ENCODE measurements at places on chromosomes 4 and X.

DNA sequence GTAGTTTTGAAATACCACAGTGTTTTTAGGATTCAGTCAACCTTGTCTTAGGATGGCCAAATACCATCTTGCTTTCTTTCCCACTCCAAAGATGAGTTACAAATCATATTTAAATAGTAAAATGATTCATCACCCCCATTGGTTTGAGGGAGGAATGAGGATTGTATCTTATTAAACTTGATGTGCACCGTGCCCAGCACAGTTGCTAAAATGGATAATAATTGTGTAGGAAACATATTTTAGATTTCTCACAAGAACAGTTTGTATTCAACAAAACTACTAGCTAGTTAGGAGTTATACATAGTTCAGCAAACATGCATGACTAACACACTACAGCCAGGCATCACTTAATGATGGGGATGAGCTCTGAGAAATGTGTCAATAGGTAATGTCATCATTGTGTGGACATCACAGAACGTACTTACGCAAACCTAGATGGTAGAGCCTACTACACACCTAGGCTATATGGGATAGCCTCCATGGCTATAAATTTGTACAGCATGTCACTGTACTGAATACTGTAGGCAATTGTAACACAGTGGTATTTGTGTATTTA, 245.4 kb downstream of the FBXW7 start:
- no peak for DNase-seq

DNA sequence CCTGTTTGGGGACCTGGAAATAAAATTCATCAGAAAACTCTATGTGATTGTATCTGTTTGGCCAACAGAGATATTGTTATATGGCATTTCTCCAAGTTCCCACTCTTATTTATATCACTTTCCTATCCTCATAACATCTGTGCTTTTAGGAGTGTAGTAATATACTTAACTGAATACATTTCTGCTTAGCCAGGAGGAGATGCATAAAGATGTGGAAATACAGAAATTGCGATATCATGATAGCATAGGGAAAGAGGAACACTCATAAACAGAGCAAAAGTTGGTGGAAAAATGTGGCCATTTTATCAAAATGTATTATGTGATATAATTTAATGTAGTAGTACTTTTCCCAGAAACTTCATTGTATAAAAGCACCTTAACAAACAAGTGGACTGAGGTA, 46.1 kb upstream of the TSPAN7 start:
- DNase-seq: no peak

- no peak for DNase-seq
Observed at GRCh38 chr4:76443376-76443775, 8.3 kb downstream of the SHROOM3 start.

DNA sequence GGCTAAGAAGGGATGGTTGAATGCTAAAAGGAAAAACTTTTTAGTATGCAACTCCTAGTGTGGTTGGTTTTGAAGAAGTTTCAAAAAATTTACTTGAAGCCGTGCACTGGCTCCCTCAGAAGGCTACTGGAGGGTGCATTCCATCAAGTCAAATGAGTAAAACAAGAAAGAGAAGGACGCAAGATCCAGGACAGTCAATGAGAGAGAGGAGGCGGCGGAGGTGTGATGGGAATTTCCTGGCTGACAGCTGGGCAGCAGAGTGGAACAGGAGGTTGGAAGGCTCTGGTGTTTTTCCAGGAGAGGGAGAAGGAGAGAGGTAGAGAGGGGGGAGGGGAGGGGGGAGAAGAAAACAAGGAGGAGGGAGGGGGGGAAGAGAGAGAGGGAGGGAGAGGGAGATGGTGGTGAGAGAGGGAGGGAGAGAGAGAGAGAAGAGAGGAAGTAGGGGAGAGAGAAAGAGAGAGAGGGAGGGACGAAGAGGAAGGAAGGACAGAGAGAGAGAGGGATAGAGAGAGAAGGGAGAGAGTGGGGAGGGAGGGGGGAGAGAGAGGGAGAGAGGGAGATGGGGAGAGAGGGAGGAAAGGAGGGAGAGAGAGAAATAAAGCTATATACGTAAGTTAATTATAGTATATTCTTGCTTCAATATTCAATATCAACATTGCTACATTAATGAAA, 126.4 kb downstream of the SH3KBP1 start:
- DNase-seq: no peak

DNA sequence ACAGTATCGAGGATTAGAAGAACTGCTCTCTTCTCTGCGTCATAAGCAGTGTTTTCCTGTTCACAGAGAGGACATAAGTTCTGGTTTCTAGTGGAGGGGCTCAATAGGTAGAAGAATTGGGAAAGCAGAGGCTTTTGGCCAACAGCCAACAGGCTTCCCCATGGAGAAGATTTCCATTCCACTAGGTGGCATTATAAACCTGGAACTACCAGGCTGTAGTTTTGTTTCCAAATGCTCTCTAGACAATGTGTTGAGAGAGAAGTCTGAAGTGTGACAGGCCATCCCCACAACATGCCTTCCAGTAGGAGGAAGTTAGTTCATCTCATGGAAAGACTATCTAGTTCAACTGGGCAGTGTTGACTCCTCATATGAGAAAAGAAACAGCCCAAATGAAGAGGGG, 63.8 kb upstream of the ANXA10 start:
- DNase-seq: no peak

DNA sequence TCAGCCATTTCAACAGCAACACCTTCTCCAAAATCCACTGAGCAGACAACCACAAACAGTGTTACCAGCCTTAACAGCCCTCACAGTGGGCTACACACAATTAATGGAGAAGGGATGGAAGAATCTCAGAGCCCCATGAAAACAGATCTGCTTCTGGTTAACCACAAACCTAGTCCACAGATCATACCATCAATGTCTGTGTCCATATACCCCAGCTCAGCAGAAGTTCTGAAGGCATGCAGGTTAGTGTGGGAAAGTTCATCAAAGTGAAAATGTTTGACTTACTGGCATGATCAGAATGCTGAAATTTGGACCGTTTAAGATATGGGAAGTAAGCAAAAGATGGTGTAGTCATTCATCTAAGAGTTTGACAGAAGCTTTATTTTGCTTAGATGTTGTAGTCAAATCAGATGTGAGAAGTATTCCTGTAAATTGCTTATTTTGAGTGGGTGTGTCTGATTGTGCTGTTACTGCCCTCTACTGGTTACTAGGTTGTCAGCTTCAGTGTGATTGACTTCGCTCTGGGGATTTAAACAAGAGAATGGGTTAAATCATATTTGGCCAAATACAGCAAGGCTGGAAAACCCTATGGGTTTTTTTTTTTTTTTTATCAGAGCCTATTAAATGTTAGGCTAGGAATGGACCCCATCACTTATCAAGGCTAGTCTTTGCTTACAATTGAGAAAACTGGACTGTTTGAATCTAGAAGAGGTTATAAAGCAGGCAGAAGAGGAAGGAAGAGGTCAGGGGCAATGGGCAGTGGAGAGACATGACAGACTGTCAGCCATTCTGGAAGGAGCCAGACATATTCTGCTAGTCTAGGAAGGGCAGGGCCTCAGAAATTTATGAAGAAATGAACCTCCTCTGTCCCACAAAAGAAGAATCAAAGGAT, 130.3 kb downstream of the DIPK2B start:
- DNase-seq: no peak

GRCh38 chr4:169625886-169626285, 5.5 kb downstream of the CLCN3 start:
- DNase-seq: no peak

DNA sequence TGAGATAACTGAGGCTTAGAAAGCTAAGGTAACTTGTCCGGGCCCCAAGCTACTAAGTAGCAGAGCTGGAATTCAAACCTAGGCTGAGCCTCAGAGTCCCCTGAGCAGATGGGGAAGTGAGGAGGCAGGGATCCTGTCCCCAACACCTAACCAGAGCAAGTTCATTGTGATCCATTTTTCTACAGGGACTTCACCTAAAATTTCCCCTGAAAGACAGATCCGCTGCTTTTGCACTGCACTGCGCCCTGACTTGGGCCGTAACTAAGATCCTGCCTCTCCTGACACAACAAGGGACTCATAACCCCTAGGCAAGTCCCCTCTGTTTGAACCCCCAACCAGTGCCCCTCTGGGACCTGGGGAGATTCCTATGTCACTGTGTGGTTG, 25.6 kb upstream of the MTM1 start:
- DNase-seq: no peak

DNA sequence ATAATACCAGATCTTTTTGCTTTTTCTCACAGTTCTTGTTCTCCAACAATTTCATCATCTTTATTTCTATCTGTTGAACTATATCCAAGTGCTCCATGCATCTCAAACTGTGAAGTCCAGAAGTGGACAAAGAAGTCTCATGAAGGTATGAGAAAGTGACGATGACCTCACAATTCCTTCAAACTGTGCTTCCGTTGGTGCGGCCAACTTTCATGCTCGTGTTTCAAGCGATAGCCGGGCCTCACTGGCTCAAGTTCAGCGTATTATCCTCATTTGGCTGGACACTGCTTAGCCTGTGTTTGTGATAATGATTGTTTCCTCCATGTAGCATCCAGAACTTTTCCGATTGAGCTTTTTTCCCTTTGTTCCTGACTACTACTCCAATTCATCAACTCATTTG, 143.1 kb downstream of the PALLD start:
- no peak for DNase-seq

- DNase-seq: no peak
Observed at GRCh38 chr4:186536285-186536684, 19.1 kb downstream of the MTNR1A start.

DNA sequence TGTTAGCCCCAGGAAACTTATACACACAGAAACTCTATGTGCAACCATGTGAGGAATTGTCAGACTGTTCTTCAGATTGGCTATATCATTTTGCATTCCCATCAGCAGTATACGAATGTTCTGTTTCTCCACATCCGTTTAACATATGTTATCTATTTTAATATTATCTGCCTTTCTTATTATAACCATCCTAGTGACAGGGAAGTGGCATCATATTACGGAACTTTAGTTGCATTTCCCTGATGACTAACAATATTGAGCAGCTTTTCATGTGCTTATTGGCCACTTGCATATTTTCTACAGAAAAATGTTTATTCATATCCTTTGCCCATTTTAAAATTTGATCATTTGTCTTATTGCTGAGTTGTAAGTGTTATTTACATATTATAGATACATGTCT, 36.5 kb upstream of the IL15 start:
- no peak for DNase-seq

DNA sequence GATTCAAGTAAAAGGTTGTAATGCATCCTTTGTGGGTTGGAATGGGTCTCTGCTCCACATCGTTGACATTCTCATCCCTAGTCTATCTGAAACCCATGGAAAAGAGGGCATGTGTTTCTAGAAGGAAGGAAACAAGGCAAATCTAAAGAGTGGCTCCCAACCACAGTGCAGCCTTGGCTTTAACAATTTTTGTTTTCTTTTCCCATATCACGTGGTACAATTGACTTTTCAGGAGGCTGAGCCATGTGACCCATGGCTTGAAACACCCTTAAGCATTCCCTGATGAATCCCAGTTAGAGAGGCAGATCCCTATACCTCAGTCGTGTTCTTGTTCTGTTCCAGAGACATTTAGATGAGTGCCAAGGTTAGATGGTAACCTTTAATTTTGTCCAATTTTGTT, 12.8 kb downstream of the DCUN1D4 start:
- no peak for DNase-seq

DNA sequence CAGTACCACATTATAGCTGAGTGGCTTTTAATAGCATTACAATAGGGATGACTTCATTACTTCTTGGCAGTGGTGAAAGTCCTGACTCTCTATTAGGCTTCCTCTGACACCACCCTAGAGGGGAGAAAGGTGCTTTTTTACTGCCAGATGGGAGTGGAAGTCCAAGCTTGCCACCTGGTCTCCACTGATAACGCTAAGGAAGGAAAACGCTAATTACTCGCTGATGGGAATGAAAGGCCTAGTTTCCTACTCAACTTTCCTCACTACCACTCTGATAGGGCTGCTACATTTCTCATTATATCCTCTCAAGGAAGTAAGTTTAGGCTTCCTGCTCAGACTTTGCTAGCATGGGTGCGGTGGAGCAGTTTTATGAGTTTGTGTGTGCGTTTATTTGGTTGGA, 62.3 kb upstream of the PAGE3 start:
- DNase-seq: no peak

- no peak for DNase-seq
Observed at GRCh38 chr4:38015886-38016515, 55.8 kb downstream of the PTTG2 start.

DNA sequence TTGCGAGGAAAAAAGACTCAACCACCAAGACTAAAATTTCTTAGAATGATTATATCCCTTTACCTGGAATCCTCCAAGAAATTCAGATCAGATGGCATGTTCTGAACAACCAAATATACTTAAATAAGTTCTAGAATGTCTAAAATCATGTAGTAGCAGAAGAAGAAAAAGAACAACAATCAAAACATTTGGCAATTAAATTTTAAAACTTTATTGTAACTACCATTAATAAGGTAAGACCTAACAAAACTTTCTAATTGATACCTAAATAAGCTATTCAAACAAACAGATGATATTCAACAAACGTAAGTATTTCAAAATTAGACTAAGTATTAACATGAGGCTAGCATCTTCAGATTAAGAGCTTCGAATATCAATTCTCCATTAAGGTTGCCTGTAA, 4.3 kb downstream of the THOC2 start:
- no peak for DNase-seq

DNA sequence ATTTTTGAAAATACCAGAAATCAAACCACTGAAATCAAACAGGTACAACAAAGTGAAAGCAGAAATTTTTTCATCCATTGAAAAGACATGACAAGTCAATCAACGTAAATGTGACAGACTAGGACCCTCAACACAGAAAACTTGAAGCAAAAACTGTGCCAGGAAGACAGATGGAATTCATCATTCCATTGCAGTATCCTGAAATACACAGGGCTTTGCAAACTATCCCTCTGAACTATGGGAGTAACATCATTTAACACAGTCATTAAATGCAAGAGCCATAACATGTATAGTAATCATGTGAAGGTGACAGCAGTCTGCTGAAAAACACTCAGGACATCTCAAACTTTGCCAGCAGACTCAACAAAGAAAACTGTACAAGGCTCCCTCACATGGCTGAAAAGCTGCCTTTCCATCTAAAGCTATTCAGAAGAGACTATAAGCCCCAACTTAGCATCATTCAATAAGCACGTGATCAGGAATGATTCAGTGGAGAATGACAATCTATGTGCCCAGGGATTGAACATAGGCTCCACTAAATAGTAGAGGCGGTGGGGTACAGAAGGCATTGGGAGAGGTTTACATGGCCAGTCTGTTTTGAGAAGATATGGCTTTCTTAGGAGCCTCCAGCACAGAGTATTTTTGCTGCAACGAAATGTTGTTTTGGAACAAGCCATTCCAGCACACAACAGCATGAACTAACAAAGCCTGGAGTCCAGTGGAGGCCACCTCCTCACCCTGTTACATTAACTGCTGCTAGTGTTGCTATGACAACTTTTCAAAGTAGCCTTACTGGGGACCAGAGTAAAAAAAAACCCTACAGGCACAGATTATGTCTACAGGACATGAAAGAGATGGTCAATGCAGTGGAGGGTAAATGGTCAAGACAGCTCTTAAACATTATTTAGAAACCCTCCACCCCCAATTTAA, 274.5 kb upstream of the NOCT start:
- DNase-seq: no peak

- no peak for DNase-seq
Observed at GRCh38 chr4:6689506-6689960, 4.1 kb upstream of the S100P start.

- no peak for DNase-seq
Observed at GRCh38 chr4:184798504-184798903, 27.3 kb downstream of the ACSL1 start.

GRCh38 chr4:11376571-11376970, 52.1 kb downstream of the HS3ST1 start:
- no peak for DNase-seq

All from caudate nucleus (tissue), 63 donors.